Activated T-helper 2 cell treated with anti-CD3 and anti-CD28 coated beads, Interferon-gamma antibody, Interleukin-2, Interleukin-4, amounts not matched to agents 10 μg/mL and 5 μg/mL and 100 μg/mL, durations not matched to agents 14 hours and 24 hours and 36 hours (primary cell): ENCODE measurements at places on chromosomes 7 and 10. TPM values are rescaled to one million over a fixed set of nuclear protein-coding genes. Genes with fewer than 3 reads are reported as not detected.
A peak's percentile ranks its signal among the peaks of the same experiment; 100 is the strongest.

GRCh38 chr10:98096316-98096715 is 38.1 kb upstream of the R3HCC1L start:
- no peak overlapping the region for H3K4me3 ChIP-seq
- H3K27me3 ChIP-seq: peaks cover 8% of the 10 kb centered on the region
- DNase-seq: no peak
- no peaks in the 10 kb centered on the region for H3K36me3 ChIP-seq
- no peaks in the 10 kb centered on the region for H3K4me1 ChIP-seq

Gene SPACDR
- 3.2 and 4.5 TPM in 2 replicates for total RNA-seq

DNA sequence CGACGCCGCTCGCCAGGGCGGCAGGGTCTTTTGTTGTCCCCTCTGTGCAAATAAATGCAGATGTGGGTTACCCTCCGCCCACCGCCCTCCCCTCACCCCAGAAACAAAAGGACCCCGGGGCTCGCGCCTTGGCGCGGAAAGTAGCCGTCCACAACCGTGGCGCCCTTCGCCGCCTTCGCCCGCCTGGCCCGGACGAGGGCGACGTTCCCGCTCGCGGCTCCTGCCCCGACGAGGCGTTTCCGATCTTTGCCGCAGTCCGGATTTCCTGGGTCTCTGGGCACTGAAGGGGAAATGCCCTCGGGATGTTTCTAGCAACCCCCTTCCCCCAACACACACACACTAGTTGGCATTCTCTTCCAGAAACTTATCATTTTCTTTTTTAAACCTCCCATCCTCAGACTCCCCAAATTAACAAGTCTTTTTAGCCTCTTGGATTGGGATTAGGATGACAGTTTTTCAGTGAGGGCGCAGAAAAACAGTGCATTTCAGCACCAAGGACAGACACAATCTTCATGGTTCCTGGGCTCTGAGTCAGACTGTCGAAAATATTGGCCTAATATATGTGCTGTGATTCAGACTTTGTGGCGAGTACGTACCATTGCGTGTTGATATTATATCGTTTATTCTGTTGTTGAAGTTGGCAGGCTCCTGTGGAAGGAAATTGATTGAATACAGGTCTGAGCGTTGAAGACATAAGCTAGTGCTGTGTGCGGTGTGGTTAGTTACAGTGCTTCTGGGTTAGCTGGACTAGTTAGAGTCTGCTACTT is 771 bp downstream of the PHYHIPL start:
- no peak overlapping the region for H3K4me3 ChIP-seq
- H3K36me3 ChIP-seq: no peaks in the 10 kb centered on the region
- peaks cover 13% of the 10 kb centered on the region for H3K27me3 ChIP-seq
- no peak for DNase-seq

DNA sequence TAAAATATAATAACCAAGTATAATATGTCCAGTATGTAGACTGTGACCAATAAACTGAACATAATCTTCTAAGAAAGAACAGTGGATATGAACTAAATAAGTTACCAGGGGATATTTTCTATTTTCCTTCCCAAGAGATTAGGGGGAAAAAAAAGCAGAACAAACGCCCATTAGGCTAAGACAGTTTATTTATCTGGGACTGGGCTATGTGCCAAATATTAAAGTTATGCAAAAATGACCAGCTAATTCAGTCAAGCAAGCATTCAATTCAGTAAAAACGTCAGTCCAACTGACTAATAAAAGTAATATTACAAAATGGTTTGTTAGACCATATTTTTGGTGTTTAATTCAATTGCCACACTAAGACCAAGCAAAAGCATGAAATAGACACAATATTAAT is 122.2 kb downstream of the TSPAN12 start:
- no peaks in the 10 kb centered on the region for H3K36me3 ChIP-seq
- no peak overlapping the region for H3K27ac ChIP-seq
- no peak overlapping the region for H3K4me3 ChIP-seq
- DNase-seq: no peak

Gene EGFR
- total RNA-seq: not detected in 2 replicates

- no peak overlapping the region for H3K27ac ChIP-seq
- H3K27me3 ChIP-seq: no peaks in the 10 kb centered on the region
- no peak overlapping the region for H3K4me3 ChIP-seq
- no peak for DNase-seq
These were observed 57.2 kb downstream of the MAD1L1 start for GRCh38 chr7:2175514-2175913.

- H3K4me1 ChIP-seq: peaks cover 31% of the 10 kb centered on the region
- H3K36me3 ChIP-seq: no peaks in the 10 kb centered on the region
- H3K27me3 ChIP-seq: no peaks in the 10 kb centered on the region
- no peak overlapping the region for H3K4me3 ChIP-seq
- no peak overlapping the region for H3K27ac ChIP-seq
- DNase-seq: no peak
These were observed 48.3 kb upstream of the RPA3 start for GRCh38 chr7:7766671-7767070.

DNA sequence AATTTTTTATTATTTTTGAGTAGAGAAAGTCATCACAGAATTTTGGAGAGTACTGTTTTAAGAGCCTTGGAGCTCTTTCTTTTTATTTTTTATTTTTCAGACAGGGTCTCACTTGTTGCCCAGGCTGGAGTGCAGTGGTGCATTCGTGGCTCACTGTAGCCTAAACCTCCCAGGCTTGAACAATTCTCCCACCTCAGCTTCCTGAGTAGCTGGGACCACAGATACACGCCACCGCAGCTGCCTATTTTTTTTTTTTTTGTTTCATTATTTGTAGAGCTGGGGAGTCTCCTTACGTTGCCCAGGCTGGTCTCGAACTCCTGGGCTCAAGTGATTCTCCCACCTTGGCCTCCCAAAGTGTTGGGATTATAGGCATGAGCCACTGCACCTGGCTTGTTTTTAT is 10.6 kb downstream of the CPA4 start:
- H3K27ac ChIP-seq: no peak overlapping the region
- DNase-seq: no peak
- H3K4me1 ChIP-seq: no peaks in the 10 kb centered on the region
- H3K4me3 ChIP-seq: no peak overlapping the region

DNA sequence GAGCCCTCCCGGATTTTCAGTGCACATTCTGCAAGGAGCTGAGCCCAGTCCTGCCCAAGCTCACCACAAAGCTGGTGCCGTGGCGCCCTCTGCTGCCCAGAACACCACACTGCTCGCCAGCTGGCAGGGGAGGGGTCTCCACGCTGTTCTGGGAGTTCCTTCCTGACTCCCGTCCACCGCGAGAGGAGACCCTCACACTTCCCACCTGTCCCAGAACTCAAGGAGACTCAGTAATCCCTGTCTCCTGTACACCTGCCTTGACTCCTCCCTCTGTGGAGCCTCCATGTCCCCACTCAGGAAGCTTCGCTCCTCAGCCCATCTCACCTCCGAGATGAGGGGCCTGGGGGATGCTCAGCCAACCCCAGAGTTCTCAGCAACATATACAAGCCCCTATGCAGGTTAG is 11.3 kb downstream of the C10orf105 start:
- H3K27me3 ChIP-seq: no peaks in the 10 kb centered on the region
- H3K36me3 ChIP-seq: no peaks in the 10 kb centered on the region
- no peak overlapping the region for H3K4me3 ChIP-seq
- H3K4me1 ChIP-seq: peaks cover 18% of the 10 kb centered on the region

GRCh38 chr10:112447620-112447928 is 559 bp downstream of the VTI1A start:
- H3K27ac ChIP-seq: peak overlapping the region; percentile 93
- H3K4me3 ChIP-seq: peak overlapping the region; percentile 97
- H3K36me3 ChIP-seq: peaks cover 32% of the 10 kb centered on the region
- no peaks in the 10 kb centered on the region for H3K27me3 ChIP-seq
- H3K4me1 ChIP-seq: peaks cover 37% of the 10 kb centered on the region

Gene SLC39A12
- not detected in 2 replicates for total RNA-seq

Gene CREB5
- total RNA-seq: not detected in 2 replicates

DNA sequence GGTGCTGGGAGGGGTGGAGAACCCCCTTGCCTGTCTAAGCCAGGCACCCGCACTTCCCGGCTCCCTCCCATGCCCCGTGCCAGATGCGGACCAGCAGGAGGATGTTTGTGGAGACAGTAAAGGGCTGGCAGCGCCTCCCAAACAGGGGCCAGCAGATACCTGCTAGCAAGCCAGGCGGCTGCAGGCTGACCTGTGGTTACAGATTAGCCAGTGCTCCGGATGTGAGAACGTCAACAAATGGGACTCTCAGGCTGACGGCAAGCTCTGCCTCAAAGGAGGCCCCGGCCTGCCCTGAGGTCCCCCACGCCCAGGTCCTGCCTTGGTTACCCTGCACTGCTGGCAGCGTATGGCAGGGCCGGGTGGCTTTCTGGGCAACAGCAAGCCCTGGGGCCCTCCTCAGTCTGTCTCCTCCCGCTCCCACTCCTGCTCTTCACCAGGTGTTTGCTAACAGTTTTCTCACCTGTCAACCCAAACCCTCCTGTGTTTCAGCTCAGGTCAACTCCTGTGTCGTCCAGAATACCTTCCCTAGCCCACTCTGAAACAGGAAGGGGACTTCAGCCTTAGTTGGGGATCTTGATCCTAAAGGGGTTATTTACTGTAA is 85.4 kb downstream of the NEURL1 start:
- H3K27ac ChIP-seq: no peak overlapping the region
- H3K27me3 ChIP-seq: peaks cover 11% of the 10 kb centered on the region
- no peak for DNase-seq
- no peaks in the 10 kb centered on the region for H3K36me3 ChIP-seq
- no peak overlapping the region for H3K4me3 ChIP-seq

DNA sequence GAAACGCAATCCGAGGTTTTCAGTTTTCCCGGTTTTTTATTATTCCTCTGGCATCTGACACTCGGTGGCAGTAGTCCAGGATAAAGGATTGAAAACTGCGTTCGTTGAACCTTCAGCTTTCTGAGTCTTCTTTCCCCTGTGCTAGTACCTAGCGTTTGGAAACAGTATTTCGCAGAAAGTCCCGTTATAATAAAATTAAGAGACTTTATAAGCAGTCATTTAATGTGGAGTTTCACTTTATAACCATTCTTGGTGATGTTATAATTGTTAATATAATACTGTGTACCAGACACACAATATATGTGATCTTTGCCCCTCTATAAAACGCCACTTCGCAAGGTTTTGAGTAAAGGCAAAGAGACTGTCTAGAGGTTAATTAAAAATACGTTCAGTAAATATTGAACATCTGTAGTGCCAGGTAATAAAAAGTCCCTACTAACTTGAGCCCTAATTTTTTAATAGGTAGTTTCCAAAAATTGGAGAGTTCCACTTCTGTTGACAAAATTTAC is 874 bp downstream of the CISD1 start:
- DNase-seq: no peak
- peaks cover 17% of the 10 kb centered on the region for H3K4me1 ChIP-seq
- H3K27ac ChIP-seq: peak overlapping the region; percentile 95
- no peaks in the 10 kb centered on the region for H3K27me3 ChIP-seq

GRCh38 chr10:126425032-126425431 is 36.8 kb upstream of the ADAM12 start:
- H3K27ac ChIP-seq: no peak overlapping the region
- H3K27me3 ChIP-seq: no peaks in the 10 kb centered on the region
- no peaks in the 10 kb centered on the region for H3K4me1 ChIP-seq
- no peak for DNase-seq
- H3K4me3 ChIP-seq: no peak overlapping the region
- H3K36me3 ChIP-seq: no peaks in the 10 kb centered on the region

Gene AKR1C8
- total RNA-seq: not detected in 2 replicates

DNA sequence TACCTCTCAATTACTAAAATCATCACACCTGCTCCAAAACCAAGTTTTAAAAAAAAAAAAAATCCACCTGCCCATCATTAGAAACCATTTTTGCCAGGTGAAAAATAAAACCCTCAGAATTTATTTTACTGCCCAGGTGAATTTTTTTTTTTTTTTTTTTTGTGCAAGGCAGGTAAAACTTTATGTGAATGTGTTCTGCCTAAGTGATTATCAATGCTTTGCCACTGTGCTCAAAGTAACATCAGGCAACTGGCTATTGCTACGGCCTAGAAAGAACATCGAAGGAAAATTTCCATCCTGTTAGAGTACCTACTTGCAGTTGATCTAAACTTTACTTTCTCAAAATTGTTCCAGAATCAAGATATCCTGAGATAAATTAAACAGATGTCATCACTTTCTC is 512.1 kb downstream of the PARD3 start:
- H3K36me3 ChIP-seq: no peaks in the 10 kb centered on the region
- no peak for DNase-seq
- H3K4me3 ChIP-seq: no peak overlapping the region
- no peaks in the 10 kb centered on the region for H3K4me1 ChIP-seq
- H3K27me3 ChIP-seq: no peaks in the 10 kb centered on the region

DNA sequence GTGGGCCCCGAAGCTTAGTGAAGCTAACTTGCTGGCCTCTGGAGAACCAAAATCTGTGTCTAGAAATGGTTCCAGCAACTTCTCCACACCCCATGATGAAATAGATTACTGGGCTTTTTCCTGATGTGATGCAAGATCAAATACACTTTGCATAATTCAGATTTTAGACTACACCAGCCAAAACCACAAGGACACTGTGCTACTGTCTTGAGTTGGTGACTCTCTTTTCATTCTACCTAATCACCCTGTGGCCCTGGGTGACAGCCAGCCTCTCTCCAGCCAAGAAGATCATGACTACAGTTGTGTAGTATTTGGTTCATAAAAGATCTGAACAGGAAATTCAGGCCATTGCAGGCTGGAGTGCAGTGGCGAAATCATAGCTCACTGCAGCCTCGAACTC is 22.2 kb downstream of the AZGP1 start:
- peaks cover 9% of the 10 kb centered on the region for H3K4me1 ChIP-seq
- no peak overlapping the region for H3K4me3 ChIP-seq

GRCh38 chr7:1054861-1055450 is 10.6 kb downstream of the GPR146 start:
- H3K27me3 ChIP-seq: no peaks in the 10 kb centered on the region
- H3K27ac ChIP-seq: peak overlapping the region; percentile 49
- peaks cover 23% of the 10 kb centered on the region for H3K4me1 ChIP-seq
- peaks cover 3% of the 10 kb centered on the region for H3K36me3 ChIP-seq
- DNase-seq: peak; percentile 68

GRCh38 chr7:73647725-73648592 is 19.7 kb upstream of the VPS37D start:
- DNase-seq: no peak
- H3K4me3 ChIP-seq: peak overlapping the region; percentile 31
- peaks cover 54% of the 10 kb centered on the region for H3K27me3 ChIP-seq

- H3K4me3 ChIP-seq: no peak overlapping the region
- H3K27ac ChIP-seq: no peak overlapping the region
These were observed 458.6 kb downstream of the INHBA start for GRCh38 chr7:41244246-41244645.

- H3K27me3 ChIP-seq: no peaks in the 10 kb centered on the region
- peaks cover 53% of the 10 kb centered on the region for H3K36me3 ChIP-seq
- no peak for DNase-seq
- H3K27ac ChIP-seq: no peak overlapping the region
- H3K4me3 ChIP-seq: no peak overlapping the region
These were observed 174.9 kb downstream of the GALNT11 start for GRCh38 chr7:152200395-152200794.

Gene TMEM229A
- total RNA-seq: not detected in 2 replicates

- no peak for DNase-seq
- H3K4me1 ChIP-seq: peaks cover 66% of the 10 kb centered on the region
- H3K27me3 ChIP-seq: no peaks in the 10 kb centered on the region
- H3K4me3 ChIP-seq: peak overlapping the region; percentile 95
- H3K27ac ChIP-seq: peak overlapping the region; percentile 99
These were observed 7.0 kb upstream of the MYO1G start for GRCh38 chr7:44985900-44986217.

GRCh38 chr10:117005527-117006055 is 604 bp upstream of the SHTN1 start:
- H3K27me3 ChIP-seq: peaks cover 26% of the 10 kb centered on the region
- no peaks in the 10 kb centered on the region for H3K4me1 ChIP-seq
- H3K36me3 ChIP-seq: no peaks in the 10 kb centered on the region
- H3K27ac ChIP-seq: no peak overlapping the region
- no peak overlapping the region for H3K4me3 ChIP-seq
- DNase-seq: no peak

Gene SPAG6
- 0.14 and 0.62 TPM in 2 replicates for total RNA-seq
